ENCODE measurements at places on chromosomes 5 and 9.
A peak's percentile ranks its signal among the peaks of the same experiment; 100 is the strongest.

- no peak for DNase-seq
Measured at GRCh38 chr9:114003758-114004157, 74.3 kb downstream of the AMBP start.

DNA sequence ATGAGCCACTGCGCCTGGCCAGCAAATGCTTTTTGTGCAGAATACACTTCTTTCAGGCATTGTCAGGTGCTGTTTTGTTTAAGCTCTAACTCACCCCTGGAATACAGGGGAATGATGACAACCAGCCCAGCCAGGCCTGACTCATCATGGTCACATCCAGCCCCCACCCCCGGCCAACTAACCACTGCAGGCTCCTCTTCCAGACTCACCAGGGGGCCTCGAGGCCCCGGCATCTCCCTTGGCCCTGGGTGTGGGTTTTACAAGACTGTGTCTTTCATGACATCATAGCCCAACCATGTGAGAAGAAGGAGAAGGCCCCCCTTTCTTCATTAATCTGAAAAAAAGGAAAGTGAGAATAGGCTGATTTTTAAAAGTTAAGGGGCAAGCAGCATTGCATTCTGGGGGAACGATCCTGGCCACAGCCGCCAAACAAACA, 35.5 kb downstream of the OLFML2A start:
- no peak for DNase-seq

DNA sequence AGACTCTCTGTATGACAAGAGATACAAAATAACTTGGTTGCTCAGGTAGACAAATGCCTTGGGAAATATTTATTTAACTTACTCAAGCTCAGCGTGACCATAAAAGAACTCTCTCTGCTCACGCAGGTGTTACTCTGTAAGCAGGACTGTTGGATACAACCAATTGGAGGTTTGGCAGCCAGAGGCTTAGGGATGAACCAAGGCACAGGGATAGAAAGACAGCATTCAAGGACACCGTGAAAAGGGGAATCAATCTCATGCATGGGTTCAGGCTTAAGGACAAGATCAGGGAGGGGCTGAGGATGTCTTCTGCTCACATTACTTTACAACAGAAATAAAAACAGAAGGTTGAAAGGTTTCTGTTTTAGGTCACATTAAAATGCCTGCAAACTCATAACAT, 389.0 kb upstream of the BRINP1 start:
- no peak for DNase-seq

GRCh38 chr9:136671254-136671614, 8.5 kb downstream of the EGFL7 start:
- no peak for DNase-seq

DNA sequence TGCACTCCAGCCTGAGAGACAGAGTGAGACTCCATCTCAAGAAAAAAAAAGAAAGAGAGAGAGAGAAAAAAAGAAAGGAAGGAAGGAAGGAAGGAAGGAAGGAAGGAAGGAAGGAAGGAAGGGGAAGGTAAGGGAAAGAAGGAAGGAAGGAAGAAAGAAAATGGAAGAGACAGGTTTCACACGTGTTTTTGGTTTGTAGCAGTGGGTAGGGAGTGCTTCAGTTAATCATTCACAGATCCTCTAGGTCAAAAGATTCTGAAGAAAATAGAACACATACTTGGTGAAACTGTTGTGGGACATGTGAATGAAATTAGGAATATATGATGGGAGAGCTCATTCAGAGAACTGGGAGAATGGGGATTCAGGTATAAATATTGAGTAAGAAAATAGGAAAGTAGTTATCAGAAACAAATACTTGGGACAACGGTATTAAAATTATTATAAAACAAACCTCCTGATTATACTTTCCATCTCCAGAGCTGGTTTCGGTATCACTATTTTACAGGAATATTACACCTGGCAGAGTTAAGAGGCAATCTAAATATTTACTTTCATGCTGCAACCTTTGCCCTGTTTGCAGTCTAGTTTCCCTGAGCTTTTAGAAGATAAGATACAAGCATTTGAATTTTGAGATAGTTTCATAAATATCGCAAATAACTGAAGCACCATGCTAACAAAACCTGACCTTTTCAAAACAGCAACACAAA, 37.2 kb downstream of the MARVELD2 start:
- no peak for DNase-seq

DNA sequence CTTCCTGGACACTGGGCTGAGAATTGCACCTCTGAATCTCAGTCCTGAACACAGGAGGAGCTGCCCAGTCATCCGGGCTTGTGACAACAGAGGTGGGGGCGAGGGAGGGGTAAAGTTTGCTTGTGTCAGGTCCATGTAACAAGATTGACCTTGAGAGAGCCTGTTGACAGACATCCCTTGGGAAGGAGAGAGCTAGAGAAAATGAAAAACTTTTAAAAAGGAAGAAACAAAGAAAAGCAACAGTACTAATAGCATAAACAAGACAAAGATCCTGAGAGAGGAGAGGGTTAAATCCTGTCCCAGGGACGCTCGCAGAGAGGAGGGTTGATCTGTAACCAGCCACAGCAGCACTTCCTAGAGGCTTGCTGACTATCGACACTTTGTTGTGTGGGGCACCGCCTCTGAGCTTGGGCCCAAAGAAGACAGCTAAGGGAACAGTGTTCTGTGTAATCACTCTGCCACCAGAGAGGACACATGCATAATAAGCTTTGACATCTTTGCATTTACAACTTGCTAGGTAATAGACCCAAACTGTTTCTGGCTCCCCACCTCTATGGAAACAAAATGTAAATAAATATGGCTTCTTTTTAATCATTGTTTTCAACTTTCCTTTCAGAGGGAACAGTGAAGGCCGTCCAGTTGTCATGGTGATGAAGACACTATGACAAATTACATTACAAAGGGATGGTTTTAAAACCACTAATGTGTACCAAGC, 363.7 kb downstream of the CSNK1G3 start:
- peak; percentile 86 for DNase-seq

- no peak for DNase-seq
Measured at GRCh38 chr5:107341376-107342084, 329.2 kb downstream of the EFNA5 start.

- no peak for DNase-seq
Measured at GRCh38 chr5:157172403-157172802, 6.3 kb upstream of the GARIN3 start.

- no peak for DNase-seq
Measured at GRCh38 chr9:34451135-34451534, 7.2 kb downstream of the FAM219A start.

DNA sequence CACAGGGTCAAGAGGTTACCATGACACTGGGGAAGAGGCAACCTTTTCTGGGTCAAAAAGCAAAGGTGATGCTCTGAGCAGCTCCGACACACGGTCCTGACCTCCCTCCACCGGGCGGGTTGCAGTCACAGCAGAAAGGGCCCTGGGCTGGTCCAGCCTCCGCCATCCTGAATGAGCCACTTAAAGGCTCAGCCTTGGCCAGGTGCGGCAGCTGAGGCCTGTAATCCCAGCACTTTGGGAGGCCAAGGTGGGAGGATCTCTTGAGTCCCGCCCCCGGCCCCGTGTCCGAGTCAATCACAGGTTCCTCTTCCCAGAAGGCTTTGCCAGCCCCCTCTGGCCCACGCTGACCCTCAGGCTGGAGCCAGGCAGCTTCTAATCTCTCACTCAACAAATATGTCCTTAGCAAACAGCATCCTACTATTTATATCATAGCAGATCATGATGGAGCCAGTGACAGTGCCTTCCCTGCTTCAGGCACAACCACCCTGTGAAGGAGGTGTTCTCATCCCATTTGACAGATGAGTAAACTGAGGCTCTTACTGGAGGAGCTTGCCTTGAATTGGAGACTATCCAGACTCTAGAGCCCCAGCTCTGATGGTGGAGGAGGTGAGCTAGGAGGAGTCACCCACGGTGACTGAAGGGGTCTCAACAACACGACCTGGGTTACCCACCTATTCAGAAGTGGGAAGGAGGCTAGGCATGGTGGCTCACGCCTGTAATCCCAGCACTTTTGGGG, 79.1 kb downstream of the LRSAM1 start:
- DNase-seq, result no peak

GRCh38 chr5:31270396-31270795, 76.9 kb downstream of the CDH6 start:
- DNase-seq, result peak; percentile 32

DNA sequence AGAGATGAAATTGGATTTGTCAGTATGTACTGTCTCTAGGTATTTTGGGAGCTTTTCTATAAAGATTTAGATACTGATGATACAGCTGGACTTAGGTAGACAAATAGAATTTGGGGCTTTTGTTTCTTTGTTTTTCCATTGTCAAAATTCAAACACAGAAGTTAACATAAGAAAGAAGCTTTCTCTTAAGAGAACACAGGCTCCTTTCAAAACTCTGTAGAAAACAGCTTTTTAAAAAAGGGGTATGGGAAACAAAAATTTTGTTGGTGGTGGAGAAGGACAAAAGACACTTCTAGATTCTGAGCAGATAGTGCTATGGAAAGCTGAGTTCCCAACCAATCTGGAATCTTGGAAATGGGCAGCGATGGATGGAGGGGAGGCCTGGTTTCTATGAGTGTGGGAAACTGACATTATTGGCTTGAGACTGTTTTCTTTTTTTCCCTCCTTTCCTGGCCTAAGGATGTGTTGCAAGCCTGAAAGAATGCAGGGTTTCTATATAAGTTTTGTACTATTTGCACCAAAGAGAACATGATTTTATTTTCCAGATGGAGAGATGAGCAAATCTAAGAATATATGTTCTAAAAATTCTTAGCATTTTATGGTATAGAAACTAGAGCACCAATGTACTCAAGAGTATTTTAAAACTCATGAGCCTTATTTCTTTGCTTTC, 240.0 kb downstream of the PRR16 start:
- no peak for DNase-seq

- DNase-seq, result no peak
Measured at GRCh38 chr5:137236849-137237507, 262.1 kb downstream of the SPOCK1 start.

DNA sequence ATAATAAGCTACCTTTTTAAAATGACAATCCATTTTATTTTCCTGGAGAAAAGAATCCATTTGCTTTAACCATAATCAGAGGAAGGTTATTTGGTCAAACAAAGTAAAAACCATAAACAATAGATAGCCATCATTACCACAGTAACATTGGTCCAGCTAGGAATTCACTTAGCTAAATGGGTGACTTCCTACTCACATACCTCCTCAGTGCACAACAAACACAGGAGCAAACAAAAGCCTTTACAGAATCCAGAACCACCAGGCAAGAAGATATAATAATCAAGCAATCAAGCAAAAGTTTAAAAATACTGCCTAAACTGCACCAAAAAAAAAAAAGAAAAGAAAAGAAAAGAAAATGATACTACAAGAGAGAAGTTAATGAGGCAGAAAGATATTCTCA, 949 bp upstream of the IFNK start:
- no peak for DNase-seq

GRCh38 chr9:74369844-74370243, 127.3 kb upstream of the RORB start:
- DNase-seq, result no peak

- no peak for DNase-seq
Measured at GRCh38 chr9:18490641-18491370, 16.9 kb downstream of the ADAMTSL1 start.

Measured in COR-L47 (cell line).